Activated T-helper 17 cell treated with anti-CD3 and anti-CD28 coated beads, Interleukin-2, amount 50 U/mL, for 72 hours (primary cell): ENCODE measurements at places on chromosomes 2 and 18.

DNA sequence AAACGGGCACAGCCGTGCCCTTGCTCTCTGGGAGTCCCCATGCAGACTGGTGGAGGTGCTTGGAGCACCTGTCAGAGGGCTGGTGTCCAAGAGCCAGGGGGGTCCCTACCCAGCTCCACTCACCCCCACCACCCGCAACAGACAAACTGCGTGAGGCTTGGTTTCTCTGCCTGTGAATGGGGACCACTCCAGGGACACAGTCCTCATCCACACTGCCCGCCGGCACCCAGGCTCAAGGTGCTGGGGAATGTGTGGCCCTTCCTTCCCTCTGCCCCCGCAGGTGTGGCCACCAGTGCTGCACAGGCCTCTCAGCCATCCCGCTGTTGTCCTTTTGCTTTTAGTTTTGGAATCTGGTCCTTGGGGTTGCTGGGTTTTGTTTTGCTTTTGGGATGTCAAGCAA is 136.5 kb upstream of the ZNF236 start:
- ATAC-seq = no peak

GRCh38 chr2:232666051-232666805 is 30.9 kb upstream of the GIGYF2 start:
- no peak for ATAC-seq

DNA sequence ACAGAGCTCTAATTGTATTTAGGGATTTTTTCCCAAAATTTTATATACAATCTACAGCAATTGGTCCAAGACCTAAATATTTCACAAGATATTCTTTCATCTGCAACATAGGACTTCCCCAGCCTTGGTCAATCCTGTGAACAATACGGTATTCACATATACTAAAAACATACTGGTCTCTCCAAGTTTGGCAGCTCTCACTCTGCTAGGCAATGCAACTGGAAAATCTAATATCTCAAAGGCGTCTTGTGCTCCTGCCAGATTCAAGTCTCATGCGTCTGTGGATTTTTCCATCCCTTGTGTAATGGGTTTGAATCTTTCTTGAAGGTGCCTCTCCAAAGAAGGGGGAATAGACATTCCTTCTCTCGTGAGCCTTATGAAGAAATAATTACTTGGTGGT is 27.4 kb upstream of the MBOAT2 start:
- no peak for ATAC-seq

GRCh38 chr2:41605311-41605710 is 442.5 kb upstream of the PKDCC start:
- no peak for ATAC-seq
